ENCODE measurements at places on chromosomes 11 and 22.

- DNase-seq, result no peak
These were observed 607.0 kb upstream of the KIRREL3 start for GRCh38 chr11:127607487-127608085.

DNA sequence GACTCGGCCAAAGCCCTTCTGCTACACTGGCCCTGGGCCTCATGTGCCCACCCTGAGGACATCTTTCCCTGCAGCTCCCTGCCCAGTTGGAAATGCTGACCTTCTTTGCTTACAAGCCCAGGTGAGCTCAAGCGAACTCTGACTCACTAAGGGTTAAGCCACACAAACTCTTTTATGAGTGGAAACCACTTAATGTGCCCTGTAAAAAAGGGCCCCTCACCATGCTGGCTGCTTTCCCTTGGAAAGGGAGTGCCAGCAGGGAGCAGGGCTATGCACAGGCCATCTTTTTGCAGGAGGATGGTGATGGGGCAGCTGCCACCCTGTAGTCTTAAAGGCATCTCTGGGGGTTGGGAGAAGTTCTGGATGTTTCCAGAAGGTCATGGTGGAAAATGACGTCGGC lies 18.7 kb downstream of the EHF start:
- DNase-seq, result no peak

DNA sequence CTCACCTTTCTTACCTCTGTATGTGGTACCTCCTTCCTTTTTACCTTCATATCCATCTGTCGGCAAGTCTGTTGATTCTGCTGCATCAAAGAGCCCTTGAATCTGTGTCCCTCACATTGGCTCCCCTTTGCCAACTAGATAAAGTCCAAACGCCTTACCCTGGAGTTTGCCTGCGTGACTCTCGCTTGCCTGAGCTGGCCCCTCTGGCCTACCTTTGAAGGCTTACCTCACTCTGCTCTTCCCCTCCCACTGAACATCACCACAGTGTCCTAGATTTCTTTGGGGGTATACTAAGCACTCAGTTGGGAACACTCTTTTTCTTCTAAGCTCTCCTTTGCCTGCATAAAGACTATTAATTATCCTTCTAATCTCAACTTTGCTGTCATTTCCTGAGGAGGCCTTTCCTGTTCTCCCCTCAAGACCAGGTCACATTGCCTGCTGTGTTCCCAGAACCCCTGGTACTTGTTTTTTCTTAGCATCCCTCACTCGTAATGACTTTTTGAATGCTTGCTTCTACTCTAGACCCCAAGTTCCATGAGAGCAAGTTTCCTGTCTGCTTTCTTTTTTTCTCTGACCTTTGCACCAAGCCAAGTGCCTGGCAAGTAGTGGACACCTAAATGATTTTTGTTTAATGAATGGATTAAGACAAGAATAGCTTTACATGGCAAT lies 67.8 kb upstream of the ADORA2A start:
- no peak for DNase-seq

DNA sequence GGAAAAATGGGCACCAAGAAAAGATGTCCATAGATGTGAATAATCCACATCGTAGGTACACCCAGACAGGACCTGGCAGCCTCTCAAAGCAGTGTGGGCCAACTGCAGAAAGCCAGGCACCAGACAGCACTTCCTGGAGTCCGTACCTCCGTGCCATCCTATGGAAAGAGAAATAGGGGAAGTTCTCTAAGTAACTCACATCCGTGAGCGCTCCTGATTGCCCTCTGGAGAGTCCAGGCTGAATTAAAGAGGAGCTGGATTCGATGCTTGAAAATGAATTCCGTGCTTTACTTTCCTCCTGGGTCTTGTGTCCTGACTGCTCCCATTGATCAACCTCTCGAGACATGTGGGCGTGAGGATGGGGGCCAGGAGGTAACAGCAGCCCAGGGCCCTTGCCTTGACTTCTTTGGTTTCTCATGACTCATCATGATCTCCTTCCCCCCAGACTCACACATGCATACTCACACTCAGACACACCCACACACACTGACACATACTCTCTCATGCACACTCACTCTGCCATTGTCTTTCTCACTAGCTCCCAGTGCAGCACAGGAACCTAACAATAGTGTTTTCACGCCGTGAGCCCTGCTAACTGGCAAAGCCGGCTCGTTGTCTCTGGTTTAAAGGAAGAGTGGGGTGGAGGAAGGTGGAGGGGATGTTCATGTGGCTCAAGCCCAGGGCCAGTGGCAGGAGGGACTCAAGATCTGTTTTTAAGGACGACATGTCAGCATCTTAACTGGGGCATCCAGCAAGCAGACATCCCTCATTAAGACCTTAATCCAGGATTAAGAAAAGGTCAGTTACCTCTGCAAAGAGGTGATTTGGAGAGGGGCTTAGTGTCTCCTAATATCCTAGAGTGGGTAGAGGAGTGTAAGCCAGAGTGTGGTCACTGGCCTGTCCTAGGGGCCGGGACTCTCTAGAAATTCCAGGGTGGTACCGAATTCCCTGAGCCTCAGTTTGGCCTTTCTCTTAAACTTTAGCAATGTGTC lies 104.2 kb downstream of the SCN3B start:
- no peak for DNase-seq

DNA sequence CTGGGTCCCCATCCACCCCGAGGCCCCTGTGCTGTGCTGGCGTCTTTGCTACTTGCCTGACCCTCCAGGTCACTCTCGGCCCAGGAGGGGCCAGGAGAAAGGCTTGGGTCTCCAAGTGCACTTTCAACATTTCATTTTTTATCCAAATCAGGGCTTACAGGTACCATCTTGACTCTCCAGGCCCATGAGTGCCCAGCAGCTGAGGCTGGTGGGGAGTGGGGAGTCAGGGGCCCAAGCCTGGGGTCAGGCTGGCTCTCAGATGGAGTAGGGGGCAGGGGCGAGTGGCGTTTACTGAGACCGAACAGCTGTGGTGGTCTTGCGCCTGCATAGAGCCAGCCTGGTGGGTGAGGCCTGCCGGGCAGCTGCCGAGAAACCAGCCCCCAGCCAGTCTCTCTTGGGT lies 61.6 kb downstream of the MPPED1 start:
- no peak for DNase-seq

- DNase-seq, result no peak
These were observed at the start of gene PITPNM1 for GRCh38 chr11:67504950-67505581. TSS of gene PITPNM1 (minus strand) at chr11:67505363. CDS start at chr11:67504180, 1,183 bp downstream.

- no peak for DNase-seq
These were observed 10.2 kb downstream of the RAB38 start for GRCh38 chr11:88164806-88165585.
